Epithelial cell of umbilical artery (primary cell): ENCODE measurements at places on chromosomes 4 and X. TPM values are rescaled to one million over a fixed set of nuclear protein-coding genes. Genes with fewer than 3 reads are reported as not detected.

RHOXF2B gene
- not detected in 2 replicates for total RNA-seq

GPRASP1 gene
- total RNA-seq = 0.65 and 1.5 TPM in 2 replicates

OTC gene
- total RNA-seq = 0.15 TPM in 1 of 2 replicates, not detected in the other

GYPE gene
- 0.30 and 0.32 TPM in 2 replicates for total RNA-seq

BEX3 gene
- total RNA-seq = 319 and 348 TPM in 2 replicates

BEND2 gene
- total RNA-seq = not detected in 2 replicates

RELL1 gene
- total RNA-seq = 172 and 267 TPM in 2 replicates

COL4A5 gene
- total RNA-seq = 10.4 and 26.7 TPM in 2 replicates

MID2 gene
- total RNA-seq = 18.2 and 42.7 TPM in 2 replicates

CXCL3 gene
- 0.61 and 1.3 TPM in 2 replicates for total RNA-seq

SASH3 gene
- not detected in 2 replicates for total RNA-seq

HSFX1 gene
- under 0.01 and 0.46 TPM in 2 replicates for total RNA-seq

SMR3B gene
- total RNA-seq = not detected in 2 replicates

ABCG2 gene
- 2.4 and 4.9 TPM in 2 replicates for total RNA-seq

KLF8 gene
- under 0.01 TPM in 1 of 2 replicates, not detected in the other for total RNA-seq

CYSLTR1 gene
- not detected in 2 replicates for total RNA-seq

AFF2 gene
- total RNA-seq = not detected in 2 replicates

BRS3 gene
- total RNA-seq = not detected in 2 replicates

TLR6 gene
- total RNA-seq = 0.65 and 0.76 TPM in 2 replicates

CFP gene
- total RNA-seq = under 0.01 TPM in 2 replicates

APELA gene
- total RNA-seq = not detected in 2 replicates

HSFX3 gene
- not detected in 2 replicates for total RNA-seq

GATA1 gene
- total RNA-seq = not detected in 2 replicates

ZDHHC15 gene
- total RNA-seq = not detected in 2 replicates

EVC gene
- total RNA-seq = 12.0 and 26.6 TPM in 2 replicates

RHOXF2 gene
- total RNA-seq = not detected in 2 replicates

PCDH19 gene
- 0.32 and 0.46 TPM in 2 replicates for total RNA-seq

RAI2 gene
- 0.32 TPM in 1 of 2 replicates, not detected in the other for total RNA-seq

GRIA3 gene
- 0.15 TPM in 1 of 2 replicates, not detected in the other for total RNA-seq

GPR34 gene
- not detected in 2 replicates for total RNA-seq

TCP11X2 gene
- total RNA-seq = not detected in 2 replicates

MSL3 gene
- 40.1 and 46.8 TPM in 2 replicates for total RNA-seq

AMER1 gene
- 0.97 and 1.1 TPM in 2 replicates for total RNA-seq

SRPX gene
- 66.0 and 102 TPM in 2 replicates for total RNA-seq

TSPAN6 gene
- total RNA-seq = 66.3 and 69.6 TPM in 2 replicates

TMEM156 gene
- total RNA-seq = 0.61 and 1.9 TPM in 2 replicates

GPR119 gene
- not detected in 2 replicates for total RNA-seq

IQCM gene
- total RNA-seq = not detected in 2 replicates

PLAC8 gene
- under 0.01 TPM in 1 of 2 replicates, not detected in the other for total RNA-seq

PGM2 gene
- 40.0 and 74.0 TPM in 2 replicates for total RNA-seq

ASB12 gene
- not detected in 2 replicates for total RNA-seq

EMCN gene
- 10.7 and 22.3 TPM in 2 replicates for total RNA-seq

FGG gene
- total RNA-seq = not detected in 2 replicates

SPANXD gene
- not detected in 2 replicates for total RNA-seq

TMEM154 gene
- total RNA-seq = 4.5 and 7.8 TPM in 2 replicates

DDIT4L gene
- 2.9 and 5.3 TPM in 2 replicates for total RNA-seq

PPM1K gene
- 14.6 and 17.0 TPM in 2 replicates for total RNA-seq

ARMCX2 gene
- total RNA-seq = 72.1 and 161 TPM in 2 replicates

STOX2 gene
- under 0.01 TPM in 2 replicates for total RNA-seq

AREG gene
- 0.32 TPM in 1 of 2 replicates, not detected in the other for total RNA-seq
